ENCODE measurements at places on chromosomes 2 and 18. TPM values are rescaled to one million over a fixed set of nuclear protein-coding genes. Genes with fewer than 3 reads are reported as not detected.

Gene GKN2
- total RNA-seq = not detected

DNA sequence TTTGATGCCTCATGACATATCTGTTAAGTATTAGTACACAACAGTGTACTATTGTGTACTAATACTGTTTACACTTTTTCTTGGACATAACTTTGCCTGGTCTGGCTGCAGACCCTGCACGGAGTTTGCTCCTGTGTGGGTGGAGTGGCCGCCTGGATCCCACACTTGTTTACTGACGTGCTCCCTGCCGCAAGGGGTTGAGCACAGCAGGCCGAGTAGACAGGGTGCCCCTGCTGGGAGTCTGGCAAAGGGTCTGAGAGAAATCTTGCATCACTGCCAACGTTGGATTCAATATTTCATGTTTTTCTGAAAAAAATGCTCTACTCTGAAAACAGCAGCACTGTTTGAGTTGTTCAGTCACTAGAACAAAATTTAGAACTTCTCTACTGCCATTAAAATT is 59.0 kb downstream of the PDK1 start:
- DNase-seq = no peak

DNA sequence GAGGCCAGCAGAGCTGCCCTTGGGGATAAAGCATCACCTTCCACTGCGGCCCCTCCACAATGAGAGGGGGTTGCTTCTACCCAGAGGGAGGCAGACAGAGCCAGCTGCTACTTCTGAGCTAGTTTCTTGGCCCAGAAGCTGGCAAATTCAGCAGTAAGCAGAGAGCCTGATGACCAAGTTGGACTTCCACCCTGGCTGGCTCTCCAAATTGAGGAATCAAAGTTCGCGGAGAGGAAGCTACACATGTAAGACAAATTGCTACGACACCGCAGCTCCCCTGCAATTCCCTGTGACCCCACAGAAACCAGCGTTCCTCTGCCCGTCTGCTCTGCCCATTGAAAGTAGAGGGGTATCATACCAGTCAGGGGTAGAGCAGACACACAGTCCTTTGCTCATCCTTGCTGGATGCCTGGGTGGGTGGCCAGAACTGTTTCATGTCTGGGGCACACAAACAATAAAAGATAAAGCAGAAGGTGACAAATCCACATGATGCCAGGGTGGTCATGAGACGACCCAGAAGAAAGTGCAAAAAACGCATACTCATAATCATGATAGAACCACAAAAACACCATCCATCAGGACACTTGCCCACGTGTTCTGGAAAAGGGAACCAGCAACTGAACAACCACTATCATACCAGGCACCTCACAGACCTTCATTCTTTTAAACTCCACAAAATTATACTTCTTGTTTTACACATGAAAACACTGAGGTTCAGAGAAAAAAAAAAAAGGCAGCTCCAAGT is 5.4 kb downstream of the TFCP2L1 start:
- no peak for DNase-seq

- DNase-seq = peak; percentile 96
These were observed 55.5 kb downstream of the SEPTIN10 start for GRCh38 chr2:109558076-109558882.

Gene C2orf74
- total RNA-seq = 13.8 TPM

Gene LOXHD1
- total RNA-seq = not detected

DNA sequence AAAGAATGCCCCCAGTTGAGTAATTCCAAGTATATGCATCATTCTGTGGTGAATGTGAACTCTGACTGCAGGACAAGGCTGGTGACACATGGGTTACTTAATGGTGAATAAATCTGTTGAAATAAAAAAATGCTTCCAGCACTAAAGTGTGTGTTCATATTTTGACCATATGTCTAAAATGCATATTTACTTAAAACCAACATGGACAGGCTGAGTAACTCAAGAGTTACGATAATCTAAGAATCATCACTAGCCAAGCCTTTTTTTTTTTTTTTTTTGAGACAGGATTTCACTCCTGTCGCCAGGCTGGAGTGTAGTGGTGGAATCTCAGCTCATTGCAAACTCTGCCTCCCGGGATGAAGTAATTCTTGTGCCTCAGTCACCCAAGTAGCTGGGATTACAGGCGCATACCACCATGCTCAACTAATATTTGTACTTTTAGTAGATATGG is 47.1 kb upstream of the CCBE1 start:
- DNase-seq = no peak

Gene MROH2A
- 0.04 TPM for total RNA-seq

DNA sequence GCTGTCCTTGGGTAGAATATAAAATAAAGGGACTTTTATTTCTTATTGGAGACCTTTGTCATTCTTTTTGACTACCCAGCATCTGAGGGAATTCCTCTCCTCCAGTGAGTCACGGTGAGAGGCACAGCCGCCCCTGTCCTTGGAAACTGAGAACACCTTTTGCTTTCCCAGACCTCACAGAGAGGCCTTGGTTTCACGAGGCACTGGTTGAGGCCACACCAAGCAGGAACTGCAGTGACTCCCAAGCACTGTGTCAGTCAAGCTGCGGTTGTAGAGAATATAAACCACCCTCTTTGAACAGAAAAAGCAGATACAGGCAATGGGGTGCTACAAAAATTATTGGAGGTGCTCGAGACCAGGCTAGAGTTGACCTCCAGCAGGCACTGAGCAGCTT is 16.4 kb downstream of the PRKAG3 start:
- no peak for DNase-seq

Gene PCARE
- total RNA-seq = not detected

DNA sequence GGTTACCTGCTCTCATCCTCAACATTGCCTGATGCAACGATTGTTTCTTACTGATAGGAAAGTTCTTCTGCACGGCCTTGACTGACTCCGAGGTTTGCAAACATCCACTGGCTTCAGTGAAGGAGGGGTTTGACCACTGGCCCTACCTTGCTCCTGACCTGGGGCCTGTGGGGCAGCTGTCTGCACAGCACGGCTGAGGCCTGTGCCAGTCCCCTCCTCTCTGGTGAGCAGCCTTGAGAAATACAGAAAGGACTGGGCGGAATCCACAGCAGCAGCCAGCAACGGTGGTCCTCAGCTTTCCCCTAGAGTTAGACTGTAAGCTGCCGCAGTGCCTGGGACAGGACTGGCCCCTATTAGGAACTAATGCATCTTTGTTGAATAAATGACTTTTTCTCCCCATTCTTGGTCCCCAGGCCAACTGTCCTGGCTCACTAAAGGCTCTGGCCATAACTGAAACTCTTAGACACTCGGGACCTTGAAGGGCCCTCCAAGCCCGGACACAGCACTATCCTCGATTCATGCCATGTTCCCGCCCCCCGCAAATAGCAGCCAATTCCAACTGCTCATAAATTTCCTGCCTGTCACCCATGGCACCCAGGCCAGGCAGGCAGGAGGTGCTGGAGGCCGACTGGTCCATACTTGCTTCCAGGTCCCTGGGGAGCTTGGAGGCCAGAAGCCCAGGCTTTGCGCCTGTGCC is 26.7 kb downstream of the ATOH8 start:
- DNase-seq = no peak

GRCh38 chr18:64037812-64038414 is 68.0 kb downstream of the SERPINB8 start:
- DNase-seq = peak; percentile 50

DNA sequence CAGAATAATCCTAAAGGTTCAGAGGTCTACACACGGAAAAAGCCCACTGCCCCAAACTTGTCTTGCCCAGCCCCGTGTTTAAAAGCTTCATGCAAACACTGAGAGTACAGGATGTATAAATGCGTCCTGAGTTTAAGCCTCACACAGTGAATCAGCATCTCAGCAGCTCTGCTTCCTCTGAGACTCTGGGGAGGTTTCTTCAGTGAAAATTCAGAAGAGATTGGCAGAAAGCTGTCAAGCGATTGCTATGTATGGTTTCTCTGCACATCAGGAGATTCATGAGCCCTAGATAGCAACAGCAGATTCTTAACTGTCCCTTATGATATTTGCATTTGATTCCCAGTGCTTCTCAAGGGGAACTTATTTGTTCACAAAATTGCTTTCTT is 27.1 kb downstream of the CRACDL start:
- no peak for DNase-seq

DNA sequence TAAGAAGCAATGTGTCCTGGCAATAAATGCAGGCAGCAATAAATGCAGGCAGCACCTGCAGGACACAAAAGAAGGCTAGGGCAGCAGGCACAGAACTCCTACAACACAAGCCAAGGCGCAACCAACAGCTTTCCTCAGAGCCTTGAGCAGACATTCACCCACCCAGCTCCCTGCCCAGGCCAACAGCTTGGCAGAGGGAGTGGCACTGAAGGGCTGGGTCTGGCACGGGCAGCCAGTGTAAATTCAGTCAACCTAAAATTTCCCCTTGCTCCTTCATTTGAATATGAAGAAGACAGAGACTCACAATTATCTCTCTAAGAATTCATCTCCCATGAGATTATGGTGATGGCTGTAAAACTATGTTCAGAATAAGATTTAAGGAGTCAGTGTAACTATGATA is 35.4 kb downstream of the AAK1 start:
- no peak for DNase-seq

DNA sequence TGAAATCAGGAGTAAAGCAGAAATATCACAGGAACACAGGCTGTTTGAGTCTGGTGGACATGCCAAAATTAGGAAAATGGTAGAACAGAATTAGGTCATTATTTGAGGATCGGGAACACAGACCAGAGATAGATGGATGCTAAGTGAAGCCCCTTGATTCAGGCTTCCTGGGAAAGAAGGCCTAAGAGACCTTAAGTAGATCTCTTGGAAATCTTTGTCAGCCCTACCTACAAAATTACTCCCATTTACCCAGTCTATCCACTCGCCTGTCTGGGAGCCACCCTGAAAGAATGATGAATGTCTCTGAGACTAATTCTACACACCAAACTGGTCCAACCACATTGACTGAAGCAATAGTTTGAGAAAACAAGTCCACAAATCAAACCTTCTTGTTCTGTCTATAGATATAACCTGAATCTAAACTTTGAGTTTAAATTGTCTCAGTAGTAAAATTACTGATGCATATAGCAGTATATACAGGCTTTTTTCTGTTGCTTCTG is 36.6 kb upstream of the TANK start:
- DNase-seq = no peak

- no peak for DNase-seq
These were observed 199.6 kb upstream of the FBXO11 start for GRCh38 chr2:48105848-48106247.

- no peak for DNase-seq
These were observed 15.7 kb upstream of the C2orf69 start for GRCh38 chr2:199895406-199895805.

- DNase-seq = no peak
These were observed 424.4 kb upstream of the REG3G start for GRCh38 chr2:78601113-78601512.

- DNase-seq = no peak
These were observed 638.6 kb upstream of the SLC39A10 start for GRCh38 chr2:195018462-195018861.

GRCh38 chr2:96259497-96259921 is 6.3 kb downstream of the TMEM127 start:
- peak; percentile 21 for DNase-seq

DNA sequence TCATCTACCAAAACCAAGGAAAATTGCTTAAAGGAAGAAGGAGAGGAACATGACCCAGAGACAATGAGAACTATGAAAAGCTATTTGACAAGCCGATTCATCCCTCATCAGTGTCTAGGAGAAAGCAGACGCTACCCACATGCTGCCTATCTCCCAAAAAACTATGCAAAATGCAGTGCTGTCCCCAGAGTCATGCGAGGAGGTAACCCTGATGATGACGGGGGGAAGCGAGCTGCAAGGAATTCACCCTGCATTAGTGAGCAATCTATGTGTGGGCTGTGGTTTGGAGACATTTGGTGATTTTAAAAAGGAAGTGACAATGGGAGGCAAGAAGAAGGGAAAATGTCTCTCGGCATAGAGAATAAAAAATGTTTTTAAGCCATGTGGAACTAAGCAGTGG is 472.7 kb downstream of the CMPK2 start:
- DNase-seq = no peak

GRCh38 chr2:238947920-238948710 is 100.2 kb downstream of the TWIST2 start:
- peak; percentile 28 for DNase-seq

DNA sequence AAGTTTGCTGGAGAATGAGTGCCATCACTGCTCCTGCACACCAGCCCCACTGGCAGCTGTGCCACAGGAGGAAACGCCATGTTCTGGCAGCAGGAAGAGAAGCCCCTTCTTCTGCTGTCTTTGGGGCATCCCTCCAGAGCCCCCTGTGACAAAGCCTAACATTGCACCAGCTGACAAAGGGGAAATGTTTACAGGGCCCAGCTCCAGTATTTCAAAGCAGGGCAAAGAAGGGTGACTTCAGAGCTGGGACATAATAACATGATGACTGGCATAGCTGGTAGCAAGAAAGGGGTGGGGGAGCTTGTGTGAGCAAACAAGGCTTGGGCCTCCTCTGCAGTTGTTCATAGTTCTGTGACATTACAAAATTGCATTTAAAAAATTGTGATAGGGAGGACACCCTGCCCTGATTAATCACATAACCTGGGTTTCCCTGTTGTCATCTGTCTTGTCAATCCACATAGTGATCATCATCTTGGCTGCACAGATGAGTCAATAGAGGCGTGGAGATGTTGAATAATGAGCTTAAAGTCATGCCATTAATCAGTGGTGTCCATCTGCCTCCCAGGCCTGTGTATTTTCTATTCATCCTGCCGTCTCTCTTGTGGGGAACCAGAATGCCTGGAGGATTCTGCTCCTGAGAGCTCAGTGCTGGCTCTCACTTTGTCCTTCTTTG is 29.1 kb upstream of the PDIA6 start:
- DNase-seq = no peak

GRCh38 chr2:152454960-152455359 is 120.0 kb downstream of the FMNL2 start:
- no peak for DNase-seq

DNA sequence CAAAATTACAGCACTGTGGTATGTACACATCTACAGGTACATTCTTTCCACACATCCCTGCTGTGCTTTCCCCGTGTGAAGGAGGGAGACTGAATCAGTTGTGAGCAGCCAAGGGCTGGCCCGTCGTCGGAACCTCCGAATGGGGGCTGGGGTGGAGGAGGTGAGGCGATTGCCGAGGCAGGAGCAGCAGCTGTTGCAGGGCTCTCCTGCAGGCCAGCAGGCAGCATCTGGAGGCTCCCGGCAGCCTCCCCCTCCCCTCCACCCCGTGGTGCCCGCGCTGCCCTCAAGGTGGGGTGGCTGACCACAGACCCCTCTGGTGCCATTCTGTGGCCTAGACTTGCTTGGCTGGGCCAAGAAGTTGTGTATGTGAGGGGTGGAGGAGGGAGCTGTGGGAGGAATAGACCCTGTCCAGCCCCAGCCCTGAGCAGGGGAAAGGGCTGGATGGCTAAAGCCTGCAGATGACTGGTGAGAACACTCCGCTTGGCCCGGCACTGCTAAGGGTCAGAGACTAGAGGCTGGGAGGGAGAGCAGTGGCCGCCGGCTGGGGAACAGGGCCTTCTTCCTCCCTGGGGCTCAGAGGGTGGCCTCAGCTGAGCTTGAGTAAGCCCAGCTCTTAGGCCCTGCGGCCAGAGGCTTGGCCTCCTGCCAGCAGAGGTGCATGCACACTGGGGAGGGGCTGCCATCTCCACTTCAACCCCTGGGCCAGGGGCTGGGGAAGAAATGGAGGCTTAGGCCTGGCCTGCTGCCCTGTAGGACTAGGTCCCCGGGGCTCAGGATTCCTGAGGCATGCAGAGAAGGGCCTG is 7.6 kb downstream of the STAMBP start:
- DNase-seq = no peak
